MCF 10A (cell line): ENCODE measurements at places on chromosomes 12 and 14.
A peak's percentile ranks its signal among the peaks of the same experiment; 100 is the strongest.

DNA sequence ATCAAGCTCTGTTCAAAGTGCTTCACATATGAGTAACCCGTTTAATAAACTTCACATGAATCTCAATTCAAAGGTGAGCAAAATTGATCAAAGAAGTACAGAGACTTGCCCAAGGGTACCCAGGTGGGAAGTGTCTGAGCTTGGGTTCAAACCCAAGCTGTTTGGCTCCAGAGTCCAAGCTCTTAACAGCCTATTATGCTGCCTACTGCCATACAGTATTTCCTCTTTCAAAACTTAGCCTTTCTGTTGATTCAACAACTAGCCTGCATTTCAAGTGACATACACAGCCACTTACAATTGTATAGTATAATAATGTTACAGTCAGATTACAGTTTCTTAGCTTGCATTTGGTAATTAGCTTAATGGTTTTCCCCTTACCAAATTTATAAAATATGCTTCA, 29.7 kb downstream of the FRMD6 start:
- no peak for DNase-seq

- no peak for DNase-seq
Observed at GRCh38 chr12:119684711-119685369, 16.9 kb downstream of the PRKAB1 start.

DNA sequence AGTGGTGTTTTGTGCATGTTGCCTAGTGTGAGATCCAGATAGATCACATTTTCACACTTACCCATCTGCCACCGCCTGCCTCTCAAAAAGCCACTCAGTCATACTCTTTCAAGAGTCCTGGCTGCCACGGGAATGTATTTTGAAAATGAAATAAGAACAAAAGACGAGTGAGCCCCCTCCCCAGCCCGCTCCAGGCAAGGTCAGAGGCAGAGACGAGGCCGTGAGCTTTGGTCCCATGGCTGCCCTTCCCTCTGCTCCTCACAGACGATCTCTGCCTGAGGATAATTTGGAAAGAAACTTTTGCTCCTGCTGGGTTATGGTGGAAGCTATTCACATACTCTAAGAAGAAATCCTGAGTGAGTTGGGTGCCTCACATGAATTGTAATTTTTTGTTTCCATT, 924.3 kb downstream of the BCL11B start:
- DNase-seq = no peak

GRCh38 chr14:63134801-63135200, 69.4 kb upstream of the RHOJ start:
- DNase-seq = peak; percentile 40

DNA sequence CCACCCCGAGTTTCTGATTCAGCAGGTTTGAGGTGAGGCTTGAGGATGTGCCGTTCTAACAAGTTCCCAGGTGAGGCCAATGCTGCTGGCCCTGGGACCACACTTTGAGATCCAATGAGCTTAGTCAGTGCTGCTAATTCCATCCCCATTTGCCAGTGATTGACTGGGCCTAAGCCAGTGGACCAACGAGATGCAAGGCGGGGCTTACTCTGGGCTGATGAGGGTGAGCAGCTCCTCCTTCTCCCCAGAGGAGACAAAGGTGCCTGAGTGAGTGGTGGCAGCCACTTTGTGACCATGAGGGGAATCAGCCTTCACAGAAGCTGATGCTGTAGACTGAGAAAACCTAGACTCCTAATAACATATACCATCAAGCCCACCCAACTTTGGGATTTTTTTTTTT, 23.1 kb upstream of the HNF1A start:
- peak; percentile 6 for DNase-seq

DNA sequence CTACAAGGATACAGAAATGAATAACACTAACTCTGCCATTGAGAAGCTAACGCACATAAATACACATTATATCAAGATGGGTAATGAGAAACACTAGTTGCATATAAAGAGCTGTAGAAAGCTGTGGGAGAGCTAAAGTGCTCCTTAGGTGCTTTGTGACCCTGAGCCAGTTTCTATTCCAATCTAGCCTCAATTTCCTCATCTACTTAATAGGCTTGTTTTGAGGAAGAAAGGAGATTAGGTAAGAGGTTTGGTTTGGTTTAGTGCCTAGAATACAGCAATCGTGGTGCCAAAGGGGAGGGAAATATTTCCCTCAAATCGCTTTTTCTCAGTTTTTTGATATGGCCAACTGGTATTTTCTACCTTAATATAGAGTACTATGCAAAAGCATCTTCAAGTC, 994 bp downstream of the SRP54 start:
- peak; percentile 0 for DNase-seq

- DNase-seq = peak; percentile 86
Observed at GRCh38 chr12:47837190-47838171, 17.8 kb upstream of the HDAC7 start.

DNA sequence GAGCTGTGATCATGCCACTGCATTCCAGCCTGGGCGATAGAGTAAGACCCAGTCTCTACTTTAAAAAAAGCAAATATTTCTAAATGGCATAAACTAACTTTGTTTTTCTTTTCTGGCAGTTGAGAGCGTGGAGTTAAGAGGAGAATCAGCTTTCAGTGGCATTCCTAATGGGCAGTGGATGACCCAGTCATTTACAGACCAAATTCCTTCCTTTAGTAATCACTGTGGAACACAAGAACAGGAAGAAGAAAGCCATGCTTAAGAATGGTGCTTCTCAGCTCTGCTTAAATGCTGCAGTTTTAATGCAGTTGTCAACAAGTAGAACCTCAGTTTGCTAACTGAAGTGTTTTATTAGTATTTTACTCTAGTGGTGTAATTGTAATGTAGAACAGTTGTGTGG, 21.2 kb downstream of the TDG start:
- DNase-seq = no peak

- DNase-seq = no peak
Observed at GRCh38 chr14:75987201-75987970, 1.8 kb downstream of the IFT43 start.

GRCh38 chr14:36604757-36605505, 22.5 kb upstream of the NKX2-8 start:
- peak; percentile 90 for DNase-seq

DNA sequence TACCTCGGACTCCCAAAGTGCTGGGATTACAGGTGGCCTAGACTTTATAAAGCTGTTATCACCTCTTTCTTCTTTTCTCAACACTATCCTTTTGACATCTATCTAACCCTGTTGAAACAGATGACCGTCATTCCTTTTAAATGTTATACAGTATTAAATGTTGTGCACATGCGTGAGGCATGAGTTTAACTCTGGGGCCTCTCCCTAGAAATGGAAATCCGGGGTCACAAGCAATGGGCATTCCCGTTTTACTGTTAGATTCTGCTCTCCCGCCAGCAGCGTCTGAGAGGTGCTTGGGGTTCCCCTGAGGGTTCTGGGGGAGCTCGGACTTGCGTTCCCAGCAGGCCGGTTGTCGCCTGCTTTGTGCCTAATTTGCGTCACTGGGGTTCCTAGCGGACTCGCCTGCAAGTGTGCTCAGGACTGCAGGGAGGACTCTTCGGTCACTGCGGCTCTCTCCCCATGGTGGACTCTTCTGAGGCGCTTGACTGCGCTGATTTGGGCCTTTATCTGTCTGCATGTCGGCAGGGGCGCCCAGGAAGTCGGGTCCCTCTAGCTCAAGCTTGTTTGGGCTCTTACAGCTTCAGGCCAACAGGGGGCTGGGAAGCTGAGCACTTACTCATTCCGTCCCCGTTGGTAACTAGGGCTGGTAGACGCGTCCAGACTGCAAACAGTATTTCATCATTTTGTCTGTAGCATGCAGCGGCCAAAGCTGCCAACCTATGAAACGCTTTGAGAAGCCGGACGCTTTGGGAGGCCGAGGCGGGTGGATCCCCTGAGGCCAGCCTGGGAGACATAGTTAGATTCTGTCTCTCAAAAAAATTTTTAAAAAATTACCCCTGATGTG, 1.2 kb upstream of the RAN start:
- peak; percentile 89 for DNase-seq

- DNase-seq = no peak
Observed at GRCh38 chr14:106208794-106209193, 682.4 kb downstream of the TMEM121 start.

GRCh38 chr14:76962303-76962660, 66.2 kb downstream of the IRF2BPL start:
- no peak for DNase-seq

DNA sequence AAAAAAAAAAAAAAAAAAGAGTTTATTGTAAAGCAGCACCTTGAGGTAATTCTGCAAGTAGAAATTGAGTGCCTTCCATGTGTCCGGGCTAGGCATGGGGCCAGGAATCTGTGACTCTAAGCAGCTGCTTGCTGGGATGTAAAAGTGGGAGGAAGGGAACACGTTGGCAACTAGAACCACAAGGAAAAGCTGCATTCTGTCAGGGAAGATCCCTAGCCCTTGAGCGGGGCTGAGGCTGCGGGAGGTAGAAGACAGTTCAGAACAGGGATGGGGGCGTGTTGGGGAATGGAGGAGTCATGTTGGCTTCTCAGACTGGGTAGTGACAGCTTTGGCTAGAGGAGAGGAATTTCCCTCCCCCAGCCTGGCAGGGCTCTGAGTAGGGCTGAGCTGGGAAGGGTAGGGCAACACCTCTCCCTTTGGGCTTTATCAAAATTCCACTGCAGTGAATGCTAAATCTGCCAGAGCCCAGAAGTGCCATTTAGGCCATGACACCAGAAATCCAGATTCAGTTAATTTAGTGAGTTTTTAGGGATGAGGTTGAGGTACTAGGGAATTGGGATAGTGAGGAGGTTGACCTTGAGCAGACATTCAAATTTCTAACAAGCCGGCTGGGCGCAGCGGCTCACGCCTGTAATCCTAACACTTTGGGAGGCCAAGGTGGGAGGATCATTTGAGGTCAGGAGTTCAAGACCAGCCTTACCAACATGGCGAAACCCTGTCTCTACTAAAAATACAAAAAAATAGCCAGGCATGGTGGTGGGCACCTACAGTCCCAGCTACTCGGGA, 3.4 kb upstream of the TRAFD1 start:
- peak; percentile 92 for DNase-seq

- no peak for DNase-seq
Observed at GRCh38 chr14:68471964-68472508, 320.8 kb downstream of the ZFP36L1 start.

DNA sequence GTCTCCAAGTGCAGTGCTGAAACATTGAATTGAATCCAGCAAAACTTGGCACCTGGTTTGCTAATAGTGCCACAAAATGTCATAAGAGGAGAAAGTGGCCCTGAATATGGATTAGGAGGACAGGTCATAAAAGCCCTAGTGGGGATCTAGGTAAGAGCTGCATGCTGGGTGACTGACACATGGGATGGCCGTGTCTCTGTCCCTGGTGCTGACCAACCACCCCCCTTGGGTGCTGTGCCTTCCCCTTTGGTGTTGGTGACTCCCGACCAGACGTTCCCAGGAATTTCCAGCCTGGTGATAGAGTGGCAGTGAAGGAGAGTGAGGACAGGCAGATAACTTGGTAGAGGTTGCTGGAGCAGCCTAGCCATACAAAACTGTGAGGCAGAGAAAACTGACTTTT, 142.8 kb downstream of the VRK1 start:
- peak; percentile 31 for DNase-seq

DNA sequence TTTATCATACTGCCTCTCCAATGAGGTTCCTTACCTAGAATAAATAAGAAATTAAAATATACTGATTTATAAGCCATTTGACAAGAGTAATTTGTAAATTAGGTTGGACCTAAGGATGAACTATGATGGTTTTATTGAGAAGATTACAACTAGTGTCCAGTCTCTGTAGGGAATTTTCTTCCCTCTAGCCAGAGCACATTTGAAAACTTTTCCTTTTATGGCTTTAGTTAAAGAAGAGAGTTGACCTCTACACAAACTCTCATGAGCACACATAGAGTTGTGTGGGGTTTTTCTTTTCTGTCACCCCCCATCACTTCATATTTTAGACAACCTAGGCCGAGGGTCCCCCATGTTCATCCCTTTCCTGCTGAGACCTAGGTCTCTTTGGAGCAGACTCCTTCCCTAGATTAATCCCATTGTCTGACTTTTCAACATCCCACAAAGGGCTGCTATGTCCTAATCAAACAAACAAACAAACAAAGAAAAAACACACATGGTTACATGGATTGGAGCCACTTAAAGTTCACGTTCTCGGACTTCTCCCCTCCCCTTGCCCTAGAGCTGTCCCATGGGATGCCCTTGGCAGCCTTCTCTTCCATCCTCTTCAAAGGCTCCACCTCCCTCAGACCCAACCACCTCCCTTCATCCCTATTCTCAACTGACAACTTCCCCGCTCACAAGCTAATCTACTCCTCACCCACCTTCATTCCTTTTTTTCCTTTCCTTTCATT, 40.7 kb downstream of the GPR135 start:
- DNase-seq = no peak

DNA sequence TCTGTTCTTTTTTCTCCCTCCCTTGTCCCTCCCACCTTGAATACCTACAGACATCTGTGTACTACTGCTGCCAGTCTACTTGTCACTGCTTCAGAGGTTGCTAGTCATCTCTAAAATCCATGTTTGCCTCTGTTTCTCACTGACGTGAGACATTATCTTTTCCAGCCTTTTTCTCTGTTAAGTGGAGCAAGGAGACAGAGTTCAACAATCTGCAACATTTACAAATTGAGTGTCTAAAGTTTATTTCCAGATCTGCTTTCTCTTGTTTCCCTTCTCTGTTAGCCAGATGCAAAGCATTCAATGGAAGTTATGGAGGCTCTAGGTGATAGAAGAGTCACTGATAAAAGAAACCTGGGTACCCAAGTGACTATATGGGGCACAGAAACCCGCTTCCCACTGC, 47.5 kb upstream of the CNTN1 start:
- no peak for DNase-seq

- no peak for DNase-seq
Observed at GRCh38 chr14:31477248-31477647, 10.6 kb downstream of the GPR33 start.

DNA sequence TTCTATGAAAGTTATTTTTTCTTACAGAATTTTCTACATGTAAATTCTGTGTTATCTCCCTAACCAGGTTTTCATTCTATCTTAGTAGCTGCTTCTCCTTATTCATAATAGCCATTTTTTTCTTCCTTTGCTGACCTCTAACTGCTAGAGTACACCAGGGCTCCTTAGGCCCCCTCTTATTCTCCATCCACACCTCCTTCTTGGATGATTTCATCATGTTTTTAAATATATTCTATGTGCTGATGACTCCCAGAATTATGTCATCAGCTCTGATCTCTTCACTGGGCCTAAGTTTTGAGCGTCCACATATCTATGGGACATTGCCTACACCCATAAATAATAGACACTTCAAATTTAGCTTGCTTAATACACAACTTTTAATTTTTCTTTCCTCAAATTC, 721.5 kb downstream of the SLC16A7 start:
- no peak for DNase-seq

GRCh38 chr12:66638666-66639065, 40.2 kb downstream of the GRIP1 start:
- DNase-seq = no peak

DNA sequence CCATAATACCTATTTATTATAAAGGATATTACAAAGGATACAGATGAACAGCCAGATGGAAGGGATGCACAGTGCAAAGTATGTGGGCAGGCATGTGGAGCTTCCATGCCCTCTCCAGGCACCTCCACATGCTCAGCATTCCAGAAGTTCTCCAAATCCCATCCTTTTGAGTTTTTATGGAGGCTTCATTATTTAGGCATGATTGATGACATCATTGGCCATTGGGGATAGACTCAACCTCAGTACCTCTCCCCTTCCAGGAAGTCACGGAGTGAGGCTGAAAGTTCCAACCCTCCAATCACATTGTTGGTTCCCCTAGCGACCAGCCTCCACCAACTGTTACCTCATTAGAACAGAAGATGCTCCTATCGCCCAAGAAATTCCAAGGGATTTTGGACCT, 156.4 kb downstream of the ATP23 start:
- DNase-seq = no peak
